Natural killer cell treated with Interleukin-12 subunit alpha and Interleukin-12 subunit beta and Interleukin-15 and Interleukin-18, amount 100 ng/mL, for 72 hours (primary cell): ENCODE measurements at places on chromosomes 1 and 21.
A peak's percentile ranks its signal among the peaks of the same experiment; 100 is the strongest.

DNA sequence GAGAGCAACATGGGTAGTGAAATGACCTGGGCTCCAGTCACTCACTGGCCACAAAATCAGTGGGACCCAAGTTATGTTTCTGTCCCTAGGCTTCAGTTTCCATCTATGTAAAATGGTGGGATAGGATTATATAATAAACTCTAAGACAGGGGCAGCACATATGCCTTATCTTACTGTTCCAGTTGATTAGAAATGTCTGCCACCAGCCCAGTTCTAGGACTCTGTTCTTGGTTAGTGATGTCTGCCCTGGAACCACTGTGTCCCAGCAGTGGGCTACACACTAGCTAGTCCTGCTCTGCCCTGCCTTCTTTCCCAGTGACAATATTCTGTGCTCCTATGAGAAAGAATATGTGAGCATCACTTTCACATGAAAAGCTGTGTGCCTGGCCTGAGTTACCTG lies 138.3 kb downstream of the PCNX2 start:
- DNase-seq, result no peak

- DNase-seq, result no peak
Measured at GRCh38 chr1:34190692-34191091, 14.0 kb downstream of the C1orf94 start.

GRCh38 chr21:28436286-28436932 lies 556.3 kb downstream of the LTN1 start:
- no peak for DNase-seq

DNA sequence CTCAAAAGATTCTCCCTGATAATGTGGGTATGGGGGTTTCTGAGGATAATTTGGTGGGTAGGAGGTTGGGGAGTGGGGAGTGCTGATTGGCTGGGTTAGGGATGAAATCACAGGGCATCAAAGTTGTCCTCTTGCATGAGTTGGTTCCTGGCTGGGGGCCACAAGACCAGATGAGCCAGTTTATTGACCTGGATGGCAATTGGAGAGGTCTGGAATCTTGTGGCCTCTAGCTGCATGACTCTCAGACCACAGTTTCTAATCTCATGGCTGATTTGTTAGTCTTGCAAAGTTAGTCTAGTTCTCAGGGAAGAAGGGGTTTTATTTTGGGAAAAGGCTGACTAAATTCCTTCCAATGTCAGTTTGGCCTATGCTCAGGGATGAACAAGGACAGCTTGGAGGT lies 3.3 kb upstream of the GBP1 start:
- no peak for DNase-seq

DNA sequence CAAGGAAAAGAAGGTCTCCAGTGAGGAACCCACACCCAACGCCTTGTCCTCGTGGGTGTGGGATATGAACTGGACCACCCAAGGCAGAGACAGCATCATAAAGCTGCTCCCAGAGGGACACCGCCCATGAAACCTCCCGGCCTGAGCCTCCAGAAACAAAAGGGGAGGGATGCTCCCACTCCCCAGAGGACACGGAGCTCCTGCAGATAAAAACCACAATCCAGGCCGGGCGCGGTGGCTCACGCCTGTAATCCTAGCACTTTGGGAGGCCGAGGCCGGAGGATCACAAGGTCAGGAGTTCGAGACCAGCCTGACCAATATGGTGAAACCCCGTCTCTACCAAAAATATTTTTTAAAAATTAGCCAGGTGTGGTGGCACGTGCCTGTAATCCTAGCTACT lies 66.4 kb downstream of the CHD5 start:
- DNase-seq, result no peak

- DNase-seq, result peak; percentile 85
Measured at GRCh38 chr1:151993734-151994496, at the start of gene S100A10. Gene S100A10, minus strand, starts transcription at chr1:151993859. Its CDS starts 7,629 bp downstream, at chr1:151986230.

GRCh38 chr1:42529724-42530181 lies 66.7 kb downstream of the CCDC30 start:
- DNase-seq, result no peak

- DNase-seq, result no peak
Measured at GRCh38 chr21:33258475-33258874, 7.7 kb upstream of the IL10RB start.

DNA sequence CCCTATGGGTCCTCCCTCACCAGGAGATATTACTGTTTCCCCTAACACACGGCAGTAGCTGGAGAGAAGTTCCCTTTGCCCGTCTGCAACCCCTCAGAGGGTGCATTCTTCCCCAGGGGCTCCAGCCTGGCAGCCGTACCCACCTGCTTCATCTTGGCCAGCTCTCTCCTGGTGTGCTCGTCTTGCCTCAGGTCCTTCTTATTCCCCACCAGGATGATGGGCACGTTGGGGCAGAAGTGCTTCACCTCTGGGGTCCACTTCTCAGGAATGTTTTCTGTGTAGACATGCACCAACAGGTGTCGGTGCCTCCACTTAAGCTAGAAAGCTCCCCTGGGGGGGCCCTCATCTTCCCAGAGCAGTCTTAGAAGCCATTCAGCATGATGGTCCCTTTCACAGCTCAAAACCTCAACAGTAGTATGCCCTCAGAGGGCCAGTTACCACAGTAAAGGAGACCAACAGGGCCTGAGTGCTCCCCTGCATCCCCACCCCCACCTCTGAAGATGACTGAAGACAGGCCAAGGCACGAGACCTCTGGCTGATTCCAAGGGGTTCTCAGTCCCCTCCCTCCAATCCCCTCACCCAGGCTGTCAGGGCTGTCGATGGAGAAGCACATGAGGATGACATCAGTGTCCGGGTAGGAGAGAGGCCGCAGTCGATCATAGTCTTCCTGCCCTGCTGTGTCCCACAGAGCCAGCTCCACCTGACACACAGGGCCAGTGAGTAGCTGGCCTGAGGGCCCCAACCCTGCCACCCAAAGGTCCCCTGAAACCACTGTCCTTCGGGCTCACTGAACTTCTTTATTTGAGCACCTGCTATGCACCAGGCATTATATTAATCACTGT lies 4.3 kb downstream of the RHOC start:
- DNase-seq, result peak; percentile 41

GRCh38 chr1:160359559-160360226 lies 7.2 kb upstream of the NHLH1 start:
- no peak for DNase-seq

GRCh38 chr1:31614414-31615005 lies 3.0 kb upstream of the HCRTR1 start:
- DNase-seq, result no peak

- DNase-seq, result no peak
Measured at GRCh38 chr1:242023805-242024204, 24.9 kb upstream of the MAP1LC3C start.

DNA sequence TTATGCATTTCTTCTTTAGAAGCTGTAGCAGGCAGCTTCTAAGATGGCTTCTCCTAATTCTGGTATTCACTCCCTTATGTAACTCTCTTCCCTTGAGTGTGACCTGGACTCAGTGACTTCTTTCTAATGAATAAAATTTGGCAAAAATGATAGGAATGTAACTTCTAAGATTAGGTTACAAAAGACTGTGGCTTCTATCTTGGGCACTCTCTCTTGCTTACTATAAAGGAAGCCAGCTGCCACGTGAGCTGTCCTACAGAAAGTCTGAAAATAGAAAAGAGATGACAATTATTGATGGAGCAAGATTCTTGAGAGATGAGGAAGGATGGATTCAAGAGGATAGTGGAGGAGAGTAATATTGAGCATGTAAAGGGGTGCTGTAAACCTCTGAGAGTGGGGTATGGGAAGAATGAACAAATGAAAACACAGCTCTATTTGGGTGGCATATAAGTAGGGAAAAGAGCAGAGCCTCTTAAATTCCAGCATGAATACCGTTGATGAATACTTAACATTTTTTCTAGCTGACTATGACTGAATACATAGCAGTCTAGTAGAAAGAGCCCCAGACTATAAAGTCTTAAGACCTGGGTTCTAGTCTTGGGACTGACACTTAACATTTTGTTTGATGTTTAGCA lies 5.5 kb downstream of the TSEN15 start:
- no peak for DNase-seq

GRCh38 chr1:107919953-107920352 lies 45.0 kb downstream of the VAV3 start:
- DNase-seq, result no peak

- no peak for DNase-seq
Measured at GRCh38 chr1:150927624-150928023, 1.5 kb downstream of the SETDB1 start.

DNA sequence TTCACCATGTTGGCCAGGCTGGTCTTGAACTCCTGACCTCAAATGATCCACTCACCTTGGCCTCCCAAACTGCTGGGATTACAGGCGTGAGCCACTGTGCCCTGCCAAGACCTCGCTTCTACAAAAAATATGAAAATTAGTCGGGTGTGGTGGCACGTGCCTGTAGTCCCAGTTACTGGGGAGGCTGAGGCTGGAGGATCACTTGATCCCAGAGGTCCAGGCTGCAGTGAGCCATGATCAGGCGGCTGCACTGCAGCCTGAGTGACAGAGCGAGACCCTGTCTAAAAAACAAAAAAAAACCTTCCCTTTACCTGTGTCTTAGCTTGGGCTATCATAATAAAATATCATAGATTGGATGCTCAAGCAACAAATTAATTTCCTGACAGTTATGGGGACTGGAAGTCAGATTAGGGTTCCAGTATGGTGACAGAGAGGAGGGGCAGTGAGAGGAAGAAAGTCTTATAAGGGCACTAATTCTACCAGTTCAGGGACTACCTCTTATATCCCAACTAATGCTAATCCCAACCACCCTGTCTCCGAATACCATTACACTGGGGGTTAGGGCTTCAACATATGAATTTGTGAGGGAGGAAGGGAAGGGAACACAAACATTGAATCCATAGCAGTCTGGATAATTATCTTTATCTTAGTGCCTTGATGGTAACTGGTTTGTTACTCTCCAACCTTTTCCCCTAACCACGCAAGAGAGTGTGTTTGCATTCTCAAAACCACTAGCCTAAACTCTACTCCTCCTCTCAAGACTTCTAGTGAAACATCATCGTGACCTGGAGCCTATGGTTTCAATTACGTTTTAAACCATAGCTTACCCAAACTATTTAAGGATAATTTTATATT lies 1.0 kb upstream of the NAXE start:
- no peak for DNase-seq

DNA sequence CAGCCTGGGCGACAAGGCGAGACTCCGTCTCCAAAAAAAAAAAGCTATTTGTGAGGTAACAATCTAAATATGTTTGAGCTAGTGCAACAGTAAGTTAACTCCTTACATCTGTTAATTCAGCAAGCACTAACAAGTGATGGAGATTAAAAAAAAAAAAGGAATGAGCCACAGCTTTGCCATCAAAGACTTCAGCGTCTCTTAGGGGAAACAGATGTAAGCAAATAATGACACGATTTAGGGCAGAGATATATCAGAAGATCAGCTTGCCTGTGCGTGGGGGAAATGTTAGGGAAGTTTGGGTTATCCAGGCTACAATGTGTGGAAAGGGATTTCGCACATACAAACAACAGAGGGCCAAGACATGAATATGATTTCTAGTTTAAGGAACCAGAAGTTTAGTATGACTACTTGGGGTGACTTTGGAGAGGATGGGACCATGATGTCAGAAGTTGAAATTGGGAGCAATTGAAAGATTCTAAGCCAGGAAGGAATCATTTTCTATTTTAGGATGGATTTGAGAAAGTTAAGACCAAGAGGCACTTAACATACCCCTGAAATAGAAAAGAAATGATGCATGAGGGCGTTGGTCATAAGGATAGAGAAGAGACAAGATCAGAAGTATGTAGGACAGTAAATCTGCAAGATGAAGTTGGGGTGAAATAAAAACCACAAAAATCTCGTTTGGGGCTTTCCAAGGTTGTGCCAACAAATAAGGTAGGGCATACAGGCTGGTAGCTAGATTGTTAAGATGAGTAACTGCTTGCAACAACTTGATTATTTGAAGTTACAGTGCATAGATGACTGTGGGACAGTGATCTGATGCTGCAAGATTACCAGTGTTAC lies 2.4 kb upstream of the BRWD1 start:
- no peak for DNase-seq

- no peak for DNase-seq
Measured at GRCh38 chr1:159068886-159069285, 7.7 kb downstream of the AIM2 start.

GRCh38 chr1:214541206-214541605 lies 10.2 kb downstream of the PTPN14 start:
- DNase-seq, result no peak
